ENCODE measurements at places on chromosomes 6 and 20.

GRCh38 chr20:8480597-8480996 is 348.5 kb downstream of the PLCB1 start:
- no peak for DNase-seq

- DNase-seq: no peak
These were observed 23.9 kb downstream of the QKI start for GRCh38 chr6:163438298-163438939.

DNA sequence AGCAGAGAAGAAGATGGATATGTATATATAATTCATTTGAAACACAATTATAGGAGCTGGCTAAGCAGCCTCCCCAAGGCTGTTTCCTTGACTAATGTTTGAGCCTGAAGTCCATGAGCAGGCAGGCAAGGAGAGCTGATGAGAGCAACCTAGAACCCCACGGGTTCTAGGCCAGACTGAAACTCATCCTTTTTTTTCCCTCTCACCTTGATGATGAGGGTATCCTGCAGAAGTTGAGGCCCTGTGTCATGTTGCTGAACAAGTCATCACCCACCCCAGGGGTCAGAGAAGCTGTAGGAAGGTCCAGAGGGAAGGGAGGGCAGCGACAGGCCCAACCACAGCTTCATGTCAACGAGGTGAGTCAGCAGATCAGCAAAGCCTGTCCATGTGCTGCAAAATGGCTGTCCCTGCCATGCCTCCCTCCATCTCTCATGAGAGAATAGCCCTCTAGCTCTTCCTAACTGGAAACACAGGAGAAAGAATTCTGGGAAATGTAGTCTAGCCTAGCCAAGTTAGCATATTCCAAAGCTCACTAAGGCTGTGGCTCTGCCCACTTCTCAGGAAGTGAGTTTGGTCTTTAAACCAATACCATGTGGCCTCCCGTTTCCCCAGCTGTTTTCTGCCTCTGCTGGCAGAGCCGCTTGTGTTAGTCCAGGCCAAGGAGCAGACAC is 91.3 kb upstream of the DTNBP1 start:
- DNase-seq: no peak

DNA sequence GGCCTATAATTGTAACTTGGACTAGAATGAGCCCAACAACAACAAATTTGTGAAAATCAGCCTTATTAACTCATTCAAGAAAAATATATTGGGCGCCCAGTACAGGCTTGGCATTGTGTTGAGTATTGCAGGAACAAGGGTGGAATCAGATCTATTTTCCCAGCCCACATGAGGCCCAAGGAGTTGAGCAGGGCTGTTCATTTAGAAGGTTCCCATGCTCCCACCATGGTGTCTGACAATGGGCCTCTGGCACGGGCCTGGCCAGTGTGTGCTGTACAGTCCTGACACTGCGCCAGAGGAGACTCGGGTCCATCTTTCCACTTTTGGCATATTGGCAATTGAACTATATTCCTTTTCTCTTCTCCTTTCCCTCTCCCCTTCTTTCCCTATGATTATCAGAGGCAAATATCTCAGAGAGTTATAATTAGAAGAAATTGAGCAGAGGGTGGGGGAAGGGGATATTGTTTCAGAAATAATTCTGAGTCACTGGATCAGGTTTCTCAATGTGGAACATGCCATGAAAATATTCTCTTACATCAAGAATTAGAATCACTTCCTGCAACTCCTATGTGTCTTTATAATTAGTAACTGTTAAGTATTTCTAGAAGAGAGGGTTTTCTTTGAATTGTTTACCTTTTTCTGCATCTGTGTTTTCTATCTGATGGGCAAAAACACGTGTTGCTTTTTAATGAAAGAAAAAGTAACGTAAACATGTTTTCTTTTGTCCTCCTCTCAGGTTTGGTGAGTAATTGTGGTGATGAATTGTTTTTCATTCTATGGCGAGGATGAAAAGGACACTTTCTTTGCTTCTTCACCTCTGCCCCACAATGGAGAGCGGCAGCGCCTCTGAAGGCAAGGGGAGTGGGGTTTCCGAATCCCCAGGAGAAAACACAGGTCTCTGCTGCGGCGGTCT is 209.4 kb downstream of the FOXA2 start:
- no peak for DNase-seq

DNA sequence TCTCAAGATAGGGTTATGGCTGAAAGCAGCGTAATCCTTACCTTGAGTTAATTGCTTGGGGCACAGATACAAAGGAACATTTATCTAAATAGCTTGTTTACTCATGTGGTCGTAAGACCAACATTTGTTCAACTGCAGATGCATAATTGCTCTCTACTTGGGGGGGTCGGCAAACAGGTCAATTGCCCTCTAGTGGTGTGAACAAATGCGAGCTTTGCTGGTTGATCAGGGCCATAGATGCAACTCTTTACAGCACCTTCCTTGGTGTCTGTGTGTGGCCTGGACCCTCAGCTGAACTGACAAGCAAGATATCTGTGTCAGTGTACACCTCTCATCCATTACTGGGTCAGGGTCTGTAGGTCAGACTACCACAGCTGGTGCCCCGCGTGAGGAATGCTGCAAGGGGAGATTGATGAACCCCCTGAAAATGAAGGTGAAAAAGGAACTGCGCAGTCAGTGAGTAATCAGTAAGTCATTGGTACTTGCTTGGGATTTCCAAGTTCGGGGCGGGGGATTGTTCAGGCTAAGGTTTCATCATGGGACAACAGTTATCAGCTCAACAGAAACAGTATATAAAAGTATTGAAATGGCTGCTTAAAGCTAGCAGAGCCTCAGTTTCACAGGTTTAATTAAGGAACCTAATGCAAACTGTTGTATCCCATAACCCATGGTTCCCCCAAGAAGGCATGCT is 24.0 kb downstream of the HLA-DPA1 start:
- no peak for DNase-seq

GRCh38 chr6:18277237-18278006 is 13.1 kb upstream of the DEK start:
- DNase-seq: no peak

DNA sequence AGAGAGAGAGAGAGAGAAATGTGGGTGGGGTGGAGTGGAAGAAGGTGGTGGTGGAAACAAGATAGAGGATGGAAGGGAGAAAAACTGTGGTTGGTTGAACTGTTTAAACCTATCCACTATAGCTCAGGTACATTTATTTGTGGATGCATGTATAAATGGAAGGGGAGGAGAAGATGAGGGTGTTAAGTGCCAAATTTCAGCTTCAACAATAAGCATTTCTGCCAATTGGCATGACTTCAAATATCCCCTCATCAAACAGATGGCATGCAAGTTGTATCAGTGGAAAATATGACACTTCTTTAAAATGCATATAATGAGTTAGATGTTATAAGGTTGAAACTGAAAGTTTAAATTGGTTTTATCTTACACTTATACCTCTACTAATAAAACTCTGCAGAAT is 216.1 kb downstream of the LMBRD1 start:
- DNase-seq: no peak

DNA sequence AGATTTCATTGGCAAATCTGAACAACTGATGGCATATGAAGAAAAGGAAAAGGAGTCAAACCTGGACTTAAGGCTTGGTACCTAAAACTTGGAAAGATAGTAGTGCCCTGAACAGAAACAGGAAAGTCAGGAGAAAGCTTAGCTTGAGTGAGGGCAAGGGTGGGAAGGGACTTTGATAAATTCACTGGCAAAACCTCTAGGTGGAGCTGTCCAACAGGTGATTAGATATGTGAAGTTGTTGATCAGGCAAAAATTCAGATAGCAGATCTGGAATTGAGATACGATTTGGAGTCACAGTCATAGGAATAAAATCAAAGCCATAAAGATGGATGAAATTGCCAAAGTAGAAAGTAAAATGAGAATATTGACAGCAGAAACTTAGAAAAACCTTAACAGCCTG is 16.1 kb upstream of the ZNF292 start:
- peak; percentile 43 for DNase-seq

GRCh38 chr6:108380876-108381275 is 86.0 kb downstream of the AFG1L start:
- DNase-seq: no peak

GRCh38 chr6:84204011-84204410 is 23.4 kb downstream of the CEP162 start:
- no peak for DNase-seq

DNA sequence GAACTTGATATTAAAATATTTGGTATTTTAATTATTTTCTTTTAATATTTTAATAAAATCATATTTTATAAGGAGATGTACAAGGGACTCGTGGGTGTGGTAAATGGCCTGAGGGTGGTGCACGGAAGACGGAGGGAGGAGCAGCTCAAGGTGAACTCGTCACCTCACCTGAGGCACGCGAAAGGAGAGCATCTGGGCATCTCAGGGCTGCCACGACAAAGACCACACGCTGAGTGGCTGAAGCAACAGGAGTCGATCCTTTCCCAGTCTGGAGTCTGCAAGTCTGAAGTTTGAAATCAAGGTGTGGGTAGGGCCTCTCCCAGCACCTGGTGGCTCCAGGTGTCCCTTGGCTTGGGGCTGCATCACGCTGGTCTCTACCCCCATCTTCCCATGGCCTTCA is 39.7 kb downstream of the APCDD1L start:
- no peak for DNase-seq

GRCh38 chr6:79947191-79948186 is at the start of gene ELOVL4:
ELOVL4 (minus strand) TSS chr6:79947553; CDS start chr6:79947279, 274 bp downstream.
- peak; percentile 82 for DNase-seq

DNA sequence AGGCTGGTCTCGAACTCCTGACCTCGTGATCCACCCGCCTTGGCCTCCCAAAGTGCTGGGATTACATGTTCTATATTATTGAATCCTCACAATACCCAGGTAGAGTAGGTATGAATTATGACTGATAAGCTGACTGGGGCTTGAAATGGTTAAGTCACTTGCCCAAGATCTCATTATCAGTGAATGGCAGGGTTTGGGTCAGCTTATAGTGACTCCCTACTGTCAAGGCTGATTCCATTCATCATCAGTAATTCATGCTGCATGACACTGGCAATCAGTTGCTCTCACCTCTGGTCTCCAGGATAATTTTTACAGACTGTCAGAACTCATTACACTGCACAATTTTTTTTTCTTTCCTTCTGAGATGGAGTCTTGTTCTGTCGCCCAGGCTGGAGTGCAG is 127.6 kb downstream of the KIF13A start:
- no peak for DNase-seq

GRCh38 chr6:154380741-154381140 is 24.1 kb upstream of the IPCEF1 start:
- DNase-seq: no peak

DNA sequence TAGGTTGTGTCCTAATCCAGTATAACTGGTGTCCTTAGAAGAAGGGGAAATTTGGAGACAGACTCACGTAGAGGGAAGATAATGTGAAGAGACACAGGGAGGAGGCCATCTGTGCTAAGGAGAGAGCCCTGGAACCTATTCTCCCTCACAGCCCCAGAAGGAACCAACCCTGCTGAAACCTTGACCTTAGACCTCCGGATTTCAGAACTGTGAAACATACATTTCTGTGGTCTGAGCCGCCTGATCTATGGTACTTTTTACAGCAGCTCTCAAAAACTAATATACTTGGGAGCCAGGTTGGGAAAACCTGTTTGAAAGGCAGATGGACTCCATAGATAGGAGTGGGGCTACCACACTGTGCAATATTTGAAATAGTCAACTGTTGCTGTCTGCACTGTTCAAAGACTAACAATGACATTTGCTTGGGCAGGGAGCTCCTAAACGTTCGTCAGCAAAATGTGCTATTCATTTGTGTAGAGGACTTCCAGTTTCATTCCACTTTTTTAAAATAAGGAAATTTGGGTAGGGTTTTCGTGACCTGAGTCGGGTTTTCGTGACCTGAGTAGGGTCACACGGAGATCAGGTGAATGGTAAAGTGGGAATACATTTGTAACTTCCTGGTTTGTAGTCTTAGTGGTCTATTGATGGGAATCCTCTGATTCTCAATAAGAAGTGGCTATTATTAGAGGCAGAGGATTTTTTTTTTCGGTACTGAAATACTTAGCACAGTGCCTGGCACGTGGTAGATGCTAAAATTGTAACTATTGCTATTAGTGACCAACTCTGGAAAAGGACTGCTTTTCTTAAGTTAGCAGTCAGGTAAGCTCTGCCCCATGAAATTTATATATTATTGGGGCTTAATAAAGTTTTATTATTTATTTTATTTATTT is 11.4 kb downstream of the TAGAP start:
- no peak for DNase-seq

DNA sequence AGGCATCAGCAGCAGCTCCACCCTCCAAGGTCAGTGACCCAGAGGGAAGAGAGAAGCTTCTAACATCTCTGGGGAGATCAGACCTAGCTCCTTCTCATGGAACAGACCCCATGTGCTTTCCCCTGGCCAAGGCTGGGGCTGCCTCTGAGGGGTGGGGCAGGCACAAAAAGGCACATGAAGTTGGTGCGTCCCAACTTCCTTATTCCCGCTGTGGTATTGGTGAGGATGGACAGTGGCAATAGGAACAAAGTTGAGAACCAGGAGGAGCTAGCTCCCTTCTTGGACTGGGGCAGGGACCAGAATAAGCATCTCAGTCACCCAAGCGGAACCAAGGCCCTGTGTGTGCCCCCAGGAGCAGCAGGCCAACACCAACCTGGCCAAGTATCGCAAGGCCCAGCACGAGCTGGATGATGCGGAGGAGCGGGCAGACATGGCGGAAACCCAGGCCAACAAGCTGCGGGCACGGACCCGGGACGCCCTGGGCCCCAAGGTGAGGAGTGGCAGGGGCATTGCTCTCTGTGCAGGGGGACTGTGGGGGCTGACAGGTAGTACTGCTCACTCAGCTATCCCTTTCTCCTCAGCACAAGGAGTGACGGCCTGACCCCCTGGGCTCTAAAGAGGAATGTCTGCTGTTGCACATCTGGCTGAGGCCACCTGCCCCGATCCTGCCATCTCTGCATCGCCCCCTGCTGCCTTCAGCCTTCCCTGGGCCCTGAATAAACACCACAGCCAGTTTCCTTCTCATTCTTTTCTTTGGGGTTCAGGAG is 46.1 kb downstream of the MYH7B start:
- peak; percentile 43 for DNase-seq

DNA sequence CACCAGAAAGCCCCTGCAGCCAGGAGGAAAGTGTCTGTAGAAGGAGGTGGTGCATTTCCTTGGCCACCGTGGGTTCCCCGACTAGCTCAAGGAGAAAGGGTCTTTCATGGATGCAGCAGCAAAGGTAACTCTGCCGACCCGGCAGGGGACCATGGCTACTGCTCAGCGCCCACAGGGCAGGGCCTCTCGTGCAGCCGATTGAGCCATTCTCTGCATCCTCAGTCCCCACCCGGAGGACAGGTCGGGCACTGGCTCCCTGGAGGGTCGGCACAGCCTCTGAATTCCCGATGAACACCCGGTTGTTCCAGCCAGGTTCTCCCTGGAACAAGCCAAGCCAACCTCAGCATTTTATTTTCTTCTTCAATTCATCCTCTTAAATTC is 24.1 kb upstream of the FOXC1 start:
- DNase-seq: no peak

GRCh38 chr6:132598473-132598872 is 8.9 kb upstream of the TAAR5 start:
- no peak for DNase-seq

- no peak for DNase-seq
These were observed 196.9 kb downstream of the NFATC2 start for GRCh38 chr20:51345601-51346101.

Measured in activated CD4-positive, alpha-beta T cell treated with anti-CD3 and anti-CD28 coated beads for 36 hours (primary cell).